ENCODE measurements at places on chromosomes 3 and 15.

DNA sequence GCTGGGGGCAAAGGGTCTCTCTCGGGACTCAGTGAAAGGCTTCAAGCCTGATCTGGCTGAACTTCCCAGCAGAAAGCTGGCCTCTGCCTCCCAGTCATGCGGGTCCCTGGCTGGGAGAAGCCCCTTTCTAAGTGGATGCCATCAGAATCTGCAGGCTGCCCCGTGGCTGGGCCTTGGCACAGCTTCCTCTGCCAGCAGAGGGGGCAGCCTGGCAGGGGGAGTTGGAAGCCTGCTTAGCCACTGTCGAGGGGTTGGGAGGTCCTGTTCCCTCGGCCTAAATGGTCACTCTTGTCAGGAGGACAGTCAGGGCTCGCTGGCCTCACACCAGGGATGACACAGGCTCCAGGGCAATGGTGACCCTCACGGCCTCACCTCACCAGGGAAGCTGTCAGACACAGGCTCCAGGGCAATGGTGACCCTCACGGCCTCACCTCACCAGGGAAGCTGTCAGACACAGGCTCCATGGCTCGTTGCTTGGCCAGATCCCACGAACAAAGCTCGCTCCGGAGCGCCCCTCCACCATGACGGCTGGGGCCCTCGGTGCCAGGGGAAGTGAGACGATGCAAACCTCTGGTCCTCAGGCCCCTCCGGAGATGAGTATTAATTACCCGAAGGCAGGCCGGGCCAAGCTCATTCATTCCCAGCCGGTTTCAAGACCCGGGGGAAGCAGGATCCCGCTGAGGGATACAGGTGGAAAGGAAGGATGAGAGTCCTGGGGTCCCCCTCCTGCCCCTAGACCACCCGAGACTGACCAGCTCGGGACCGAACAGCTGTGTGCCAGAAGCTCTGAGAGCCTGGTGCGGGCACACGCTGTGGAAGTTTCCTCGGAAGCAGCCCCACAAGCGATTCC, 151.0 kb downstream of the CHSY1 start:
- no peak for DNase-seq

GRCh38 chr15:71529361-71529760, 281.0 kb upstream of the NR2E3 start:
- no peak for DNase-seq

- no peak for DNase-seq
These were observed 158.6 kb downstream of the UACA start for GRCh38 chr15:70604666-70605315.

DNA sequence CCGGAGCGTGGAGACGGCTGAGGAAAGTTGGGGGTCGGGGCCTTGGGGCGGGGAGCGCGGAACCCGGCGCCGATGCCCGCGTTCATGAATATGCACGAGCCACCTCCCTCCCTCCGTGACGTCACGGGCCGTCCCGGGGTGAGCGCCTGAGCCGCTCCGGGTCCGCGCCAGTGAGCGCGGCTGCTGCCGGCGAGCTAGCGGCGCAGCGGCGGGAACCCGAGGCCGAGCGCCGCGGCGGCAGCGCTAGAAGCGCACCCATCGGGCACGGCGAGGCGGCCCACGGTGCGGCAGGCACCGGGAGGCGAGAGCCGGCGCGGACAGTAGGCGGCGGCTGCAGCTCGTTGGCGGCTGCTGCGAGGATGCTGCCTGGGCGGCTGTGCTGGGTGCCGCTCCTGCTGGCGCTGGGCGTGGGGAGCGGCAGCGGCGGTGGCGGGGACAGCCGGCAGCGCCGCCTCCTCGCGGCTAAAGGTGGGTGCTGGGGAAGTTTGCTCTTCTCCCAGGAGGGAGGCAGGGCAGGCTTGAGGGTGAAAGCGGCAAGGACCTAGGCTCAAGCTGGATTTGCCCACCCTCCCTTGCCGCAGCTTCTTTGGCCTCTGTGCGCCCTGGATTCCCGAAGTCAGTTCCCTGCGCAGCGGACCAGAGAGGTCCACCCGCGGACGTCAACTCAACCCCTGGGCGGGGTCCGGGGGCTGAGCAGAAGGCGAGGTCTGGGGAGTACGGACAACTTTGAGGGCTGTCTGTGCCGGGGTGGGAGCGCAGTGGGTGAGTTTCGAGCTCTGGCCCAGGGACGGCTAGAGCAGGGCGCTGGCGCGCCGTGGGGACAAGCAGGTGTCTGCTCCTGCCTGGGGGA, at the start of gene CLSTN2:
Gene CLSTN2, plus strand, starts transcription at position 170 of the 850 bp plus-strand sequence.
- DNase-seq, result peak; percentile 79

- DNase-seq, result no peak
These were observed 34.1 kb upstream of the FBLN2 start for GRCh38 chr3:13514639-13515435.

GRCh38 chr3:47613722-47614121, 35.1 kb upstream of the CSPG5 start:
- no peak for DNase-seq

DNA sequence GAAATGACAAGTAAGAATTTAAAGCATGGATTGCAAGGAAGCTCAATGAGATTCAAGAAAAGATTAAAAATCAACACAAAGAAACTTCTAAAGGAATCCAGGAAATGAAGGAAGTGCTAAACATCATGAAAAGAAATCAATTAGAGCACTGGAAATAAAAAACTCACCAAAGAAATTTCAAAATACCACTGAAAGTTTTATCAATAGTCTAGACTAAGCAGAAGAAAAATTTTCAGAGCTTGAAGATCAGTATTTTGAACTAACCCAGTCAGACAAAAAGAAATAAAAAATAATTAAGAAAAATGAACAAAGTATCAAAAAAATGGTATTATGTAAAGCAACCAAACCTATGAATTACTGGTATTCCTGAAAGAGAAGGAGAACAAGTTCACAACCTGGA, 60.6 kb downstream of the FAM227B start:
- no peak for DNase-seq

DNA sequence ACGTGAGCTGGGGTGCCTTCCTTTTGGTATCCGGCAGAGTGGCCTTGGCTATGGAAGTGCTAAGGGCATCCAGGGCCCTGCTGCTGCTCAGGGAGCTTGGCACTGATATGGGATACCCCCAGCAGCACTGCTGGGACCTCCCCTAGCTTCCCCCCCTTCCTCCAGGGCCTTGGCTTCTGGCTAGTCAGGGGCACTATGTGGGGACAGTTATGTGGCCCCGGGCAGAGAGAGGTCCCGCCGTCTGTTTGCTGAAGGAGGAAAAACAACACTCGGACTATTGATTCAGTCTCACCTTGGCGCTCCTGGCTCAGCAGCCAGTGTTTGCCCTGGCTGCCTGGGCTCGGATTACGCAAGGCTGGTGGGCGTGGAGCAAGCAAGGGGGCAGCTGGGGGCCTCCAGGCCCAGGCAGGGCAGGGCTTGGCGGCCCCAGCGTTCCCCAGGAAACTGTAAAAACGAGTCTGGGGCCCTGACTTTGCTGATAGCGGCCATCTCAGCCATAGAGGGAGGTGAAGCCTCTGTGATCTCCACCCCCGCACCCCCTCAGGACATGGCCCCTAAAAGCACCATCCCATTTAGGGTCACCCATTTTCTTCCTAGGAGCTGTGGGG, 5.7 kb downstream of the FURIN start:
- DNase-seq, result no peak

DNA sequence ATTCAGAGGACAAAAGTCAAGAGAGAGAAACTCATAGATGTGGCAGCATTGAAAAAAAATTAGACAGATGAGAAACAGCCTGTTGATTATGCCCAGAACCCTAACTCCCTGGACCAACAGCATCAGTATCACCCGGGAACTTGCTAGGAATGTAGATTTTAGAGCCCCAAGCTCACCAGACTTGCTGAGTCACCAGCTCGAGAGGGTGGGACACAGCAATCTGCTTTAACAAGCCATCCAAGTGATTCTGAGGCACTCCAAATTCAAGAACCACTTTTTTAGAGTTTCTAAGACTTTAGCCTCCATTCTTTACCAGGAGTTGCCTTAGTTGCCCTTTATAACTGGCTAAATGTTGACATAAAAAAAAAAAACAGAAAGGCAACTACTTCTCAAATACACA, 70.9 kb downstream of the CGGBP1 start:
- no peak for DNase-seq

DNA sequence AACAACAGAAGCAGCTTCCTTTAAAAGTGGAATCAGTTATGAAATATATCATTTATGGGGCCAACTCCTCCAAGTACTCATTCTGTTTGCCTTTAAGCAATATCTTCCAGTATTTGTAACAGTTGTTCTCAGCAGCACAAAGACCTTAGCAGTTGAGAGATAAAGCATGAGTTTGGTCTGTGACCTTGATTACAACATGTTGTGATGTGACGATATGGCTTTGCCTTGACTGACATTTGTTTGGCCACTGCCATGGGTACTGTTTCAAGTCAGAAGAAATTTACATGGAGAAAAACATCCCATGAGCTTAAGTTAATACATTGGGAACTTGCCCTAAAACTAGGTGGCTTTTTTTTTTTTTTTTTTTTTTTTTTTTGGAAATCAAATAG, 175.1 kb upstream of the KBTBD8 start:
- DNase-seq, result no peak

DNA sequence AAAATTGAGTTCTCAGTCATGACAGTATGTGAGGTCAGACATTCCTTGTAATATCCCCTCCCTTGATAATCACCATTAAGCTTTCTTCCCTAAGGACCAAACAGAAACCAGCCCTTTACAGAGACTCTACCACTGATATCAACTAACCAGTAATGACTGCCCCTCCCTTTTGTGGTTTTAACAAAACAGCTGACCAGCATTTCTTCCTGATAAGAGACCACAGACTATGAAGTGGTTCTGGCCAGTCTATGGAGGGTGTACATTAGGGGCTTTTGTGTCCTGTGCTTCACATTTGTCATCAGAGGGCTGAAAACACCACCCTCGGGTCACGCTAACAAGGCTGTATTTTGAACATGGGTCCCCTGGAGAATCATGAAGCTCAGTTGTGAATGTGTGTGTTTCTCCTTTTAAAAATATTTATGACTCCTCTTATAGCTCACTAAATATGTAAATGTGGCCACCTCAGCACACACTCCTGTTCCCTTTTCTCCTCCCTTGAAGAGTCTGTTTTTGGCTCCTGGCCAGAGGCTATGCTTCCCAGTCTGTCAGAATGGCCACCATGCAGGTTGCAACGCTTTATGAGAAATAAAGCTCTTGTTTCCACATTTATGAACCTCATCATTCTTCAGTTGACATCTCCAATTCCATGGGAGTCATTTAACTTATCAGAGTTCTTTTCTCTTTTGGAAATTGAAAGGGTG, 239.3 kb downstream of the CPNE4 start:
- DNase-seq, result no peak

- DNase-seq, result no peak
These were observed 18.4 kb upstream of the ZBTB47 start for GRCh38 chr3:42635111-42635510.

DNA sequence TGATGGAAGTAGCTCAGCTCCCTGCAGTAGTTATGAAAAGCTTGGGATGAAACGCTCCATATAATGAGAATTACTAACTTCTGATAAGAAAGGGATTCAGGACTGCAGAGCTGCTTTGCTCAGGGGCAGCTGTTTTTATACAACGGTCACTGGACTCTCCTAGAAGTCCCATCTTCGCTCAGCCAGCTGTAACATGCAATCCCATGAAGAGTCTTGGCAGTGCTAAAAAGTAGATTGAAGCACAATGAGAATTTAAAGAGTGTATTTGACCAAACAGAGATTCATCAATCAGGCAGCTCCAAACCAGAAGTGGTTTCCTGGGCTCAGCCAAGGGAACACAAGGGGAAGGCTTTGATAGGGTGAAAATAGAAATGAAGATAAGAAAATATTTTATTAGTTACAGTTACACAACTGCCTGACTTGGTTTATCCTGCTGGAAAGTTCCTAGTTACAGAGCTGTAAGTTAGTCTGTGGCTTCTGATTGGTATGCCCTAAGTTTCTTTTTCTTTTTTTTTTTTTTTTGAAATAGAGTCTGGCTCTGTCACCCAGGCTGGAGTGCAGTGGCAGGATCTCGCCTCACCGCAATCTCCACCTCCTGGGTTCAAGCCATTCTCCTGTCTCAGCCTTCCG, 24.1 kb downstream of the SIDT1 start:
- DNase-seq, result no peak

GRCh38 chr3:55409806-55410205, 77.3 kb downstream of the WNT5A start:
- no peak for DNase-seq

DNA sequence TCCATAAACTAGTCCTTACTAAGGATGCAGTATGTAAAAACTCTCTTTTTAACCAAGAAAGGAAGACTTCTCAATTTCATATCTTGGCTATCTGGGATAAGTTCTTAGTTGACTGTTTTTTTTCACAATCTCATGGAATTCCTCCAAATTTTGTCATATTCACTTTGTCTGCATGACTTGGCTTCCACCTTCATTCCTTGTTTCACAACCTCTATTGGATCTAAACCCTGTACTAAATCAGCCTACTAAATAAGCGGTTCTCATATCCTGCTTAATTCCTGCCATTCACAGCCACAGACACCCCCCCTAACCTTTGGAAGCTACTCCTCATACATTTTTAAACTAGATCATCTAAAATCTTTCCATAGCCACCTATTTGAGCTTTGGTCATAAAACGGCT, 370.6 kb upstream of the NAALADL2 start:
- DNase-seq, result no peak

DNA sequence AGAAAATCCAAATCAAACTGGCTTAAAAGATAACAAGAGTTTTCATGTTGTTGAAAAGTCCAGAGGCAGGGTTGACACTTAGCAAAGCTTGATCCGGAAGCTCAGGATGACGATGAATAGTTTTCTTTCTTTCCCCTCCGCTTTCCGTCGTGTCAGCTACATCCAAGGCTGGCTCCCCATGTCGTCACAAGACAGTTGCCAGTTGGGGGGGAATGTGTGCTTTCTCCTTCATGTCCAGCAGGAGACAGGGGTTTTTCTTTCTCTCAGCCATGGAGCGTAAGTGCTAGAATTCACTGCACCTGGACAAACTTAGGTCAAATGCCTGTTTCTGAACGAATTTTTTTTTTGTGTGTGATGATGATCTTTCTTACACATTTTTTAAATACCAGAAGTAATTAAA, 273.8 kb upstream of the RGMA start:
- DNase-seq, result peak; percentile 40

DNA sequence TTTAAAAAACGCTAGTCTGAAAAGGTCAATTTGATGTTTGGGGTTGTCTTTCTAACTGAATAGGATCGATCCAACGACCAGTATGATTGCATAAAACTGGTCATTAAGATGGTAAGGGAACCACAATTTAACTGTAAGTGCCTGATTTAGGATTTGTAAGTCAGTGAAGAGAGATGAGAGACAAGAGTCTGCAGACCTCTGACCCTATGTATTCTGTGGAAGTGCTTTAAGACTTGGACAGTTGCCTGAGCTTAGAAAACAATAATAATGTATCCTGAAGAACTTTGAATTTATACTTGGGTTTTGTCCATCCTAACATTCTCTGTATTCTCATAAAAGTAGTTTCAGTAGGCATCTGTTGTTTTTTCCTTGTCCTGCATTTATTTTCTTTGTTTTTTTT, 221.4 kb upstream of the SUCLG2 start:
- DNase-seq, result no peak

GRCh38 chr15:37031198-37031597, 69.2 kb downstream of the MEIS2 start:
- DNase-seq, result no peak

GRCh38 chr15:73560501-73561117, 72.6 kb downstream of the NPTN start:
- no peak for DNase-seq
